ENCODE measurements at places on chromosomes 1 and 21.

DNA sequence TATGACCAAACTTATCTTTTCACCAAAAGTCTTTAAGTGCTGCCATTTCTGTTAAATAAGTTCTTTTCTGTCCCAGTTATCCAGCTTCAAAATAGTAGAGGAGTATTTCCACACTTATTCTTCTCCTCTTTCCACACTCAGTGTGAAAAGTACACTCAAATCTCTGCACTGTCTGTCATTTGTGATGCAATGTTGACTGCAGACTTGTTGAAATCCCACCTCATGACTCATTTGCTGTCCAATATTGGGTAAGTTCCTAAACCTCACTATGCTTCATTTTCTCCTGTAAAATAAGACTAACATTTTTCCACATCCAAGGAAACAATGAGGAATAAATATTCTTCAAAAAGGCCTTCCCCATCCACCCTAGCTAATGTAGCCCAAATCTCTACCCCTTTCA, 17.5 kb downstream of the LRRIQ3 start:
- no peak for DNase-seq

- no peak for DNase-seq
These were observed 54.2 kb downstream of the ERI3 start for GRCh38 chr1:44300852-44301251.

GRCh38 chr1:153470707-153471106, 10.3 kb upstream of the S100A7 start:
- no peak for DNase-seq

GRCh38 chr1:162680419-162681121, 48.3 kb downstream of the DDR2 start:
- DNase-seq: no peak

DNA sequence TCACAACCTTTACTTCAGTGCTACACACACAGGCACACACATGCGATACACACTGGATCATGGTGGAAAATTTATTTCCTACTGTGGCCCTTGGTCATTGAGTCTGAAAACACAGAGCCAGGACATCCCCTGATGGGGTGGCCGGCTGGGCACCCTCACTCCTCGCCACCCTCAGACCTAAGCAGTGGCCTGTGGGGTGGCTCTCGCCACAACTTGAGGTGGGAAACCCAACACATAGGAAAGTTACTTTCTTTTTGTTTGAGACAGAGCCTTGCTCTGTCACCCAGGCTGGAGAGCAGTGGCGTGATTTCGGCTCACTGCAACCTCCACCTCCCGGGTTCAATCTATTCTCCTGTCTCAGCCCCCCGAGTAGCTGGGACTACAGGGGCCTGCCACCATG, 19.4 kb downstream of the CRYAA start:
- DNase-seq: no peak

DNA sequence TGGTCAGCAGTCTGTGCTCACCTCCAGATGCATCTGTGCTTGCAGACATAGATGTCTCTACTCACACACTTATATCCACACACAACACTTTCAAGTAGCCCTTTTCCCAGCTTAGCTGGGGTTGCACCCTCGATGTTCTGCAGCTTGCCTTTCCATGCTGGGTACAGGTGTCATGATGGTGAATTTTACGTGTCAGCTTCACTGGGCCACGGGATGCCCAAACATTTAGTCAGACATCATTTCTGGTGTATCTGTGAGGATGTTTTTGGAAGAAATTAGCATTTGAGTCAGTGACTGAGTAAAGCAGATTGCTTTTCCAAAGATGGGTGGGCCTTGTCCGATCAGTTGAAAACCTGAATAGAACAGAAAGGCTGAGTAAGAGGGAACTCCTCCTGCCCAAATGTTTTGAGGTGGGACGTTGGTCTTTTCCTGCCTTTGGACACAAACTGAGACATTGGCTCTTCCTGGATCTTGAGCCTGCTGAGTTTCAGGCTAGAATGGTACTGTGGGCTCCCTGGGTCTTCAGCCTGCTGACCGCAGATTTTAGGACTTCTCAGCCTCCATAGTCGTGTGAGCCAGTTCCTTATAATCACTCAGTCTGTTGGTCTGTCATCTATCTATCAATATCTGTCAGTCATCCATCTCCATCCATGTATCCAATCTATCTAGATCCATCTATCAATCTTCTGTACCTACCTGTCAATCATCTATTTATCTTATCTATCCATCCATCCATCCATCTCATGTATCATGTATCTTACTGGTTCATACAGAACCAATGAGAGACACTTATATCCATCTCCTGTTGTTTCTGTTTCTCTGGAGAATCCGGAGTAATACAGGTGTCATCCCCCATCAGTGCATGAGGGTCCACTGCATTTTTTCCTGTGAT, 12.7 kb upstream of the OBSCN start:
- no peak for DNase-seq

GRCh38 chr1:47618830-47619229, 181.0 kb downstream of the FOXD2 start:
- DNase-seq: no peak

- DNase-seq: no peak
These were observed 89.0 kb downstream of the CAMTA1 start for GRCh38 chr1:6874298-6874697.

DNA sequence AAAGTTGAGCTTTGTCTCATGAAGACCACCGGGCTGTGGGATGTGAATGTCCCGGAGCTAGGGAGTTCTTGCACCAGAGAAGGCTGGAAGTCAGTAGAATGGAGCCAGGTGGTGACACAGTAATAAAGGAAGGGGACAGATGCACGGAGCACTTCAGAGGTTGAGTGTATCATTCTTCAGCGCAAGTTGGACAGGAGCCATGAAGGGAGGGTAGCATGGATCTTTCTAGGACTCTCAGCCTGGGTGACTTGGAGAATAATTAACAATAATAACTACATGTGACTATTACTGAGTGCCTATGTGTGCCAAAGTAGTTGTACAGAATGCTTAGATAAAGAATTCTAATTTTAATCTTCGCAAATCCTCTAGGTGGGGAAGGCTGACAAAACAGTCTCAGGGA, 258.7 kb upstream of the AJAP1 start:
- DNase-seq: no peak

DNA sequence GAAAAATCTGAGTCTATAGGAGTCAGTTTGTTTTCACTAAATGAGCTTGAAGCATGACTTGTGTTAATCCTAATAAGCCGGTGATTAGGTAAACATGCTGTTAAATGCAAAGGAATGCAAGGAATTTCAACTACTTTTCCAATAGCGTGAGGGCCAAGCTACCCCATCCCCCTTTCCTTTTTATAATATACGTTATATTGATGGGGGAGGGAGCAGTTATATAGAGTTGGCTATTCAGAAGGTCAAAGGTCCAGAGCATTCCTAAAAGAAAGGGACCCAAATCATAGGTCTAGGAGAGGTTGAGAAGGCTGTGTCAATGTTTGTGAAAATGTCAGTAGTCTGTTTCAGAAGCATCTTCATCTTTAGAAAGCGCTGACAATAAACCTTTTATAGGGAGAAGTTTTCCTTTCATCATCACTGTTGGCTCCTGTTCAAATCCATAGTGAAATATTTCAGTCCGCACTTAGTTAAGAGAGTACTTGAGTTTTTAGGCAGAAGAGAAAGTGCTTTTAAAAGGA, 3.8 kb downstream of the CCN1 start:
- no peak for DNase-seq

- no peak for DNase-seq
These were observed 6.8 kb upstream of the LY9 start for GRCh38 chr1:160789051-160789701.

GRCh38 chr1:204684571-204685235, 835 bp downstream of the LRRN2 start:
- no peak for DNase-seq

- no peak for DNase-seq
These were observed 277.6 kb downstream of the PTBP2 start for GRCh38 chr1:96999191-96999590.

DNA sequence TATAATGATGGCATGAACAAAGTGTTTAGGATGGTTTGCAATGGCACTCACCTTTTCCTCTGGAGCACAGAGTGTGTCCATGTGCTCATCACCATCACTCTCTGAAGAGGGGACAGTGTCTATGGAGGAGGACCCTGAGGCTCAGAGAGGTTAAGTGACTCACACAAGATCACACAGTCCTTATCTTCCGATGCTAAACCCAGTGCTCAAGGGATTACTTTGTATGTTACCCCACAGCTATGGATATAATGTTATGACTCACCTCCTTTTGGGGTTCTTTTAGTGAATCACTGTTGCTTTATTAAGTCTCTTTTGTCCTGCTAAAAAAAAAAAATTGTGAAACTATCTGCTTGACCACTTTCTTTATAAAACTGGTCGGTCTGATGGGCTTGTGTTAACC, 67.6 kb downstream of the TENT5C start:
- DNase-seq: no peak

DNA sequence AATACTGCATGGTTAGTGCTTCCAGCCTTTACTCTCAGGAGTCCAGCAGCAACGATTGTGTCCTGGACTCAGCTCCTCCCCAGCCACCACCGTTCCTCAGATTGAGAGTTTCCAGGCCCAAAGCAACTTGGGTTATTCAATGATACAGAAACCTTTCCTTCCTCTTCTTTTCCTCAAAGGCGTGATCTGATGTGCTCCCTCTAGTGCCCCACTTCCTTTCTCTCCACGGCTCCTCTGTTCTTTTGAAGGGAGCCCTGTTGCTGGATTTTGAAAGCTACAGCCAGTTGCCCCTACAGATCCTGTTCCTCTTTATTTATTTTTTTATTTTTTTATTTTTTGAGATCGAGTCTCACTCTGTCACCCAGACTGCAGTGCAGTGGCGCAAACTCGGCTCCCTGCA, 14.1 kb downstream of the CRP start:
- no peak for DNase-seq

- DNase-seq: no peak
These were observed 113.9 kb downstream of the ZBTB18 start for GRCh38 chr1:244165021-244165420.

GRCh38 chr1:21149855-21150432, 26.8 kb downstream of the EIF4G3 start:
- DNase-seq: no peak

GRCh38 chr1:237386362-237387143, 344.6 kb downstream of the RYR2 start:
- no peak for DNase-seq

GRCh38 chr1:208747979-208748378, 503.8 kb upstream of the PLXNA2 start:
- no peak for DNase-seq

DNA sequence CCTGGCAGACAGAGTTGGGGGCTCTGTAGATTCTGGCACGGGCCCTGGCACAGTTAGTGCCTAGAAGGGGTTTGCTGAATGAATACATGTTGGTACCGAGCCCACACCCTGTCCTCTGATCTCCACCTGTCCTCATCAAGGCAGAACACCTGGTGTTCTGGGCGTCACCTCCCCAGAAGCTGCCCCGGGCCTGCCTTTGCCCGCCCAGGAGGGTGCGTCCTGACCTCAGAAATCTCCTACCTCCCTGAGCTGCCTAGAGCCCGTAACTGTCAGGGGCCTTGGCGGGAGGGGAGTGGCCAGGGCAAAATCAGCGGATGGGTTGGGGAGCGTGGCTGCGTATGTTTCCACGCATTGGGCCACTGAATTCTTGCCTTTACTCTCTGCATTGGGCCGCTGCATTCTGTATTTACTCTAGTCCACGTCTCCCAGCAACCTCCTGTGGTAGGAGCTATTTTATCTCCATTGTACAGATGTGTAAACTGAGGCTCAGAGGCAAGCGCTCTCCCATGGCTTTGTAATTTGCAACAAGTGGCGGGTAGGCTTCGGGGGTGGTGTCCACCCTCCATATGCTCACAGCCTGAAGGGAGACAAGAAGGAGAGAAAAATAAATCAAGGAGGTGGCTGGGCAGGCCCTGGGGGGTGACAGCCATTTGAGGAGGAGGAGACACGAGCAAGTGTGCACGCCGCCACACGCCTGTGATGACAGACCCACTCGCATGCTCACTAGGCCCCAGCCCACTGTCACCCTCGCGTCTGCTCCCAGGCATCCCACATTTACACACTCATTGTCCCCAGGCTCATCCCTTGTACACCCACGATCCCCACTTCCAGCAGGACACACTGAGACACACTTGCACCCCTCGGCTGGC, 95.7 kb upstream of the WNT4 start:
- no peak for DNase-seq

- DNase-seq: no peak
These were observed 2.3 kb upstream of the CD55 start for GRCh38 chr1:207319199-207319598.

DNA sequence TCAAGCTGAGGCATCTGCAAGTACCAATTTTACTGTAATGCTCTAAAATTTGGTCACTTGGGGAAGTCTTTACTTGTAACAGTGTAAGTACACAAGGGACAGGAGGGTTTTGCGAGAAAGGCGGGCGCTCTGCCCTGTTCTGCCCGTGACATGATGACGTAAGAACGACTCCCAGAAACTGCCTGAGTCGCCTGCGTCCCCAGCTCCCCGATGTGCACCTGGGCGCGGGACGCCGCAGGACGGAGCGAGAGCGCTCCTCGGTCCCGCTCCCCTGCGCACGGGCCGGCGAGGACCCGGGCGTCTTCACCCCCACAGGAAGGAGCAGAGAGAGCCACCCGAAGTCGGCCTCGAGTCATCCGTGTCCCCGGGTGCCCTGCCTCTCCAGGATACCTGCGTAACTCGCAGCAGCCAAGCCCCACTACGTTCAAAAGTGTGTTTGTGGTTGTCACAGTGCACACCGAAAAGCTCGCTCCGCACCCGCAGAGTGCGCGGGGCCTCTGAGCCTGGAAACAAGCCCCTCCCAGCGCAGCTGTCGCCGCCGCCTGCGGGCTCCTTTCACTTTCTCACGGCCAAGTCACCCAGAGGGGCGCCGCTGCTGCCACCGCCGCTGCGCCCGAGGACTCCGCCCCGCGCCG, 3.3 kb upstream of the ZBTB18 start:
- peak; percentile 74 for DNase-seq

DNA sequence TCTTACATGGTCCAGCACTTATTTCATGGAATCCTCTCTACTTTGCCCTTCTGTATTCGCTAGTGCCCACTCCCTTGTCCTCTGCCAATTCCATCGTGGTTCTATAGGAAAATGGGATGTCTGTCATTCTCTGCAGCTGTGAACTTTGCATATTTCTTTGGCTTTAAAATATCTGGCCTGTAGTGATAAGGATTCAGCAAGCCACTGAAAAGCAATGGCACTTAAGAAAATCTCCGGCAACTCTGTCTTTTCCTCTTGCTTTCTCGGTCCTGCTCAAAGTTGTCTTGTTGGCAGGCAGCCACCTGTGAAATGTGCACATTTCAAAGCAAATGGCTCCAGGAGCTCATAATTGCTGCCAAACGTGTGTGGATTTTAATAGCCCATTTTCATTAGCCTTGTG, 91.8 kb downstream of the CHD1L start:
- DNase-seq: no peak

- no peak for DNase-seq
These were observed 67.8 kb downstream of the ACTL8 start for GRCh38 chr1:17822741-17823426.

DNA sequence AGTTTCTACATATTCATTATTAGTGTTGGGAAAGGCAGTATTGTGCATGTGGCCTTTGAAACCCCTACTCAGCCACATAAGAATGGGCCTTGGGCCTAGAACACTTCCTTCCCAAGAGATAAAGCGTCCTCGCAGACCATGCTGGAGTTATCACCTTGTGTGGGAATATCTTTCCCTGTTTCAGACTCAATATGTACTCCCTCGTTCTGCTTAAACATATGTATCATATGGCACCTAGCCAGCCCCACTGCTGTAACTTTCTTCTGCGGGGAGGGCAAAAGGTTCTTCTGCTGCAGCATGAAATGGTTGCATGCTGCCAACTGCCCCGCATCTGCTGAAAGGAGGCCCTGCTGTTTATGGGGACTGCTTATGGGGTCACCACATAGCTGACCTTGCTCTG, 92.0 kb downstream of the CRB1 start:
- DNase-seq: no peak
